ENCODE measurements at places on chromosomes 7 and 10. TPM values are rescaled to one million over a fixed set of nuclear protein-coding genes. Genes with fewer than 3 reads are reported as not detected.

Gene SPDYE5
- not detected for total RNA-seq

Gene GIMAP8
- total RNA-seq, result 1.9 TPM

Gene FAM131B
- total RNA-seq, result 113 TPM

Gene SORCS3
- total RNA-seq, result 17.4 TPM

Gene INA
- total RNA-seq, result 188 TPM

Gene GBX1
- not detected for total RNA-seq

Gene FAM20C
- 37.3 TPM for total RNA-seq

Gene TAC1
- total RNA-seq, result 8.7 TPM

Gene TES
- total RNA-seq, result 8.5 TPM

Gene ATRNL1
- 738 TPM for total RNA-seq

Gene WEE2
- total RNA-seq, result not detected

Gene PLAU
- 1.0 TPM for total RNA-seq

Gene CALN1
- total RNA-seq, result 39.0 TPM

Gene CARD11
- 2.9 TPM for total RNA-seq

Gene PRTFDC1
- total RNA-seq, result 30.2 TPM

Gene DNAJB6
- total RNA-seq, result 164 TPM

Gene HTRA1
- total RNA-seq, result 306 TPM
